Activated CD4-positive, alpha-beta T cell treated with anti-CD3 and anti-CD28 coated beads for 4 hours (primary cell): ENCODE measurements at places on chromosomes 5 and 9.

DNA sequence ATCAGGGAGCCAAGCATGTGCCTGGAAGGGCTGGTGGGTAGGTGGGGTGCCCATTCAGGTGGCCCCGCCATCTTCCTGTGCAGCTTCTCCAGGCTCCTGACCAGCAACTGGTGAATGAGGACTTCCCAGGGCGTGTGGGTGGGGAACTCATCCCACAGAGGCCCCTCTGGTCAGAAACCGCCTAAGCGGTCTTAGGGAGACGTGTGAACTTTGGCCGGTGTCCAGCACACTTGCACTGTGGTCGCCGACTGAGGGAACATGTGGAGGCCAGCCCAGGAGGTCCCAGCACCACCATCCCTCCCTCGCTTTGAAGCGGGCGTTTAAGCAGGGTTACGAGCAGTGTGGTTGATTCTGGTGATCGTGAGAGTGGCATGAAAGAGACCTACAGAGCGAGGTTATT, 77.8 kb downstream of the MVB12B start:
- no peak for DNase-seq

DNA sequence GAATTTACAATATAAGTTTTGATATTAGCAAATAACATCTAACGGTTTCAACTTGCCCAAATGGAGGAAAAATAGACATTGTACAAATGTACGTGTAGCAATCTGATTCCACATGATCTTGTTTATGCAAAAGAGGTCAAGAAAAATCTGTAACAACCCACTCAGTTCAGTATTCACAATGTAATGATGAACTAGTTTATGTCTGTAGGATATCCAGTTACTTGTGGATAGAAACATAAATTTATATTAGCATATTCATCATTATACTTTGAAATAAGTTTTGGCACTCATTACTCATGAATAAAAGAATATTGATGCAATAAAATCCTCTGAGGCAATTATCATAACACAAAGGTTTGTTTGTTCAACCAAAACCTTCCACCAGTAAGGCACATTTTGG, 28.1 kb downstream of the PLK2 start:
- DNase-seq = no peak

GRCh38 chr5:11863911-11864310, 40.3 kb downstream of the CTNND2 start:
- DNase-seq = no peak

- DNase-seq = no peak
Observed at GRCh38 chr5:59449905-59450644, 443.5 kb downstream of the PDE4D start.

DNA sequence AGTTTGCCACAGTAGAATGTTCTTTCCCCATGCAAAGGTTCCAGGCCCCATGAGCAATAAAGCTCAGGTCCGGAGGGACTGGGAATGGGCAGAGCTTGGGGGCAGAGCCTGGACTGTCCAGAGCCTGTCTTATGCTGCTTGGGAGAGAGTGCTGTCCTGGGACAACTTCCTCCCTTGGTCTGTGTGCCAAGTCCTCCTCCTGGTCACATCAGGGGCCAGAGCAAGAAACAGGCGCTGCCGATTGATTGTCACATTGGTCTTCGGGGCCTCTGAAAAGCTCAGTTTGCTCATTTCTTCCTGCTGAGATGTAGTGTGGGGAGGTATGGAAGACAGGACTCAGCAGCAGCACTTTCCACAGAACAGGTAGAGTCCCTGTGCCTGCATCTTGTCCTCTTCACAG, 54.0 kb upstream of the FCN1 start:
- DNase-seq = no peak
